ENCODE measurements at places on chromosomes 13 and 19.

DNA sequence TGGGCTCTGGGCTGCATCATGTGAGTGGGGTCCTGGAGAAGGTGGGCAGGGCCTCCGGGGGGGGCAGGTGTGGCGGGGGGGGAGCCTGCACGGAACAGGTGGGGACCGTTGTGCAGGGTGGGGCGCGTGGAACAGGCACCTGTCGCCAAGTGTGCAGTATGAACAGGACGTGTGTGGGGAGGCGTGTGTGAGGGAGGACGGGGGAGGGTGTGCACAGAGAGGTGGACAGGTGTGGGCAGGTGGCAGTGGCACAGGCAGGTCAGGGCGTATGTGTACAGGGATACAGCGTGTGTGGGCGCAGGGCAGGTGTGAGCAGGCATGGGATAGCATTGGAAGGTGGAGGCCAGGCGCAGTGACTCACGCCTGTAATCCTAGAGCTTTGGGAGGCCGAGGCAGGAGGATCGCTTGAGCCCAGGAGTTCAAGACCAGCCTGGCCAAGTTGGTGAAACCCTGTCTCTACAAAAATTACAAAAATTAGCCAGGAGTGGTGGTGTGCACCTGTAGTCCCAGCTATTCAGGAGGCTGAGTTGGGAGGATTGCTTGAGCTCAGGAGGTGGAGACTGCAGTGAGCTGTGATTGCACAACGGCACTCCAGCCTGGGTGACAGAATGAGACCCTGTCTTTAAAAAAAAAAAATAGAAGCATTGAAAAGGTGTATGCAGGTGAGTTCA lies 3.2 kb downstream of the PLK5 start:
- DNase-seq = no peak

DNA sequence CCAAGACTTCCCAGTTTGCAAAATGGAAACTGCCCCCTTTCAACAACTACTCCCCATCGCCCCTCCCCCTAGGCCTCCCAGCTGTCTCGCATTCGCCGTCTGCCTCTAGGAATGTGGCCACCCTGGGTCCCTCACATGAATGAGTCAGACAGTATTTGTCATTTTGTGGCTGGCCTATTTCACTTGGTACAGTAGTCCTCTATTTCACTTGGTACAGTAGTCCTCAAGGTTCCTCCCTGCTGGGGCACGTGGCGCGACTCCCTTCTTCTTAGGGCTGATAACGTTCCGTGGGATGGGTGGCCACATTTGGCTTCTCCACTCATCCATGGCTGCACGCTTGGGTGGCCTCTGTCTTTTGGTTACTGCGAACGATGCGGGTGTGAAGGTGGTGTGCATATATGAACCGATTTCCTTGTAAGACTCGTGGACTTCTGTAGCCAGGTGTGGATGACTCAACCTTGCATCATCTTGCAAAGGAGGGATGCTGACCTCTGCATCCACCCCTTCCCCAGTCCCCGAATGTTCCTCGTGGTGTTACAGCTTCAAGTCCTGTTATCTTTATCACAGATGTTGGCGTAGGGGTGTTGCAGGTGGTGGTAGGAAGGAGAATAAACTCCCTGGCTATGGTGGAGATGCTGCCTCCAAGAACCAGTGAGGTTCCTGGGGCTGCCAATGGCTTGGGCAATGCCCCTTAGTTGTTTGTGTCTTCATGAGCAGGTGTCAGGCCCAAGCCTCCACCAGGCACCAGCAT lies 112.1 kb upstream of the SOX1 start:
- DNase-seq = no peak

- DNase-seq = no peak
Measured at GRCh38 chr13:32211813-32212212, 103.3 kb downstream of the ZAR1L start.

- DNase-seq = no peak
Measured at GRCh38 chr19:12843999-12844732, 5.9 kb downstream of the MAST1 start.

DNA sequence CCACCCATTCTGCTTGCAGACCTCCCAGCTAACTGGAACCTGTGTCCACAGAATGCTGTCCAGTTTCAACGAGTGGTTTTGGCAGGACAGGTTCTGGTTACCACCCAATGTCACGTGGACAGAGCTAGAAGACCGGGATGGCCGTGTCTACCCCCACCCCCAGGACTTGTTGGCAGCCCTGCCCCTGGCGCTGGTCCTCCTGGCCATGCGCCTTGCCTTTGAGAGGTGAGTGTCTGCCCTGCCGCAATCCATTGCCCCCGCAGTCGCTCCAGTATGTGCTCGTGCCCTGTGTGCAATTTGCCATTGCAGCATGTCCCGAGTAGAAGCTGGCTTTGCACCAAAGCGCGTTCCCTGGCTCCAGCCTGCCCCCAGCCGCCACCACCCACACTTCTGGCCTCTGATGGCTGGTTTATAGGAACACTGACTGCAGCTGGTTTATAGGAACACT lies 41.9 kb downstream of the CERS4 start:
- DNase-seq = peak; percentile 88

GRCh38 chr19:7762719-7763293 lies at the start of gene CLEC4M:
CLEC4M (plus strand) TSS chr19:7763243; CDS start chr19:7763267, 24 bp downstream.
- no peak for DNase-seq

GRCh38 chr19:3344608-3345598 lies 21.5 kb upstream of the NFIC start:
- no peak for DNase-seq

DNA sequence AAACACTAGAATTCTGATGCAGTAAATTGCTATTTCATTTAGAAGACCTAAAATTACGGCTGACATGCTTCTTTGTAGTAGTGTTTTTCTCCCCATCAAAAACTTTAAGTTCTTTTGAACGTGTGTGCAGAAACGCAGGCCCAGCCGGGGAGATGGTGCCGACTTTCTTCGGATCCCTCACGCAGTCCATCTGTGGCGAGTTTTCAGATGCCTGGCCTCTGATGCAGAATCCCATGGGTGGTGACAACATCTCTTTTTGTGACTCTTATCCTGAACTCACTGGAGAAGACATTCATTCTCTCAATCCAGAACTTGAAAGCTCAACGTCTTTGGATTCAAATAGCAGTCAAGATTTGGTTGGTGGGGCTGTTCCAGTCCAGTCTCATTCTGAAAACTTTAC lies 98.3 kb downstream of the TNFRSF19 start:
- no peak for DNase-seq

- peak; percentile 70 for DNase-seq
Measured at GRCh38 chr19:17766543-17767131, 15.4 kb downstream of the FCHO1 start.

DNA sequence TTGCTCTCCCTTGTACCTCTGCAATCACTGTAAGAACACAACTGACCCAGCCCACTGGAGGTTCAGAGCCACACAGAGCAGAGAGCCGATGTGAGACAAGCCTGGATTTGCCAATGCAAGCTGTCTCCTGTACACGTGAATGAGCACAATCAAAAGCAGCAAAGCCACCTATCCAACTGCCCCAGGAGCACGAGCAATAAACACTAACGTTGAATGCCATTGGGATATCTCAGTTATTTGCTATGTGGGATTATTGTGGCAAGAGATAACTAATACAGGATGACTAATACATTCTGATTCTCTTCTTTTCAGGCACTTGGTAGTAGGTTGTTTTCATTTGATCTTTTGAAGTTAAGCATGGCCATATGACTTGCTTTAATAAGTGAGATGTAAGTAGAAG lies 85.2 kb upstream of the FAM216B start:
- no peak for DNase-seq

DNA sequence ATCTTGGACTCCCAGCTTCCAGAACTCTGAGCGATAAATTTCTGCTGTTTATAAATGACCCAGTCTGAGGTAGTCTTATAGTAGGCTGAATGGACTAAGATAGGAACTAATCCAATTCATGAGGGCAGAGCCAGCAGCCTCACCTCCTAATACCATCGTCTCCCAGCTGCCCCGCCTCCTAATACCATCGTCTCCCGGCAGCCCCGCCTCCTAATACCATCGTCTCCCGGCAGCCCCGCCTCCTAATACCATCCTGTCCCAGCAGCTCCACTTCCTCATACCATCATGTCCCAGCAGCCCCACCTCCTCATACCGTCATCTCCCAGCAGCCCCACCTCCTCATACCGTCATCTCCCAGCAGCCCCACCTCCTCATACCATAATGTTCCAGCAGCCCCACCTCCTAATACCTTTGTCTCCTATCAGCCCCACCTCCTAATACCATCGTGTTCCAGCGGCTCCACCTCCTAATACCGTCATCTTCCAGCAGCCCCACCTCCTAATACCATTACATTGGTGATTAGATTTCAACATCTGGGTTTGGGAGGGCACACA lies 2.4 kb upstream of the ARGLU1 start:
- peak; percentile 83 for DNase-seq

- DNase-seq = no peak
Measured at GRCh38 chr13:66430269-66430668, 799.9 kb downstream of the PCDH9 start.

DNA sequence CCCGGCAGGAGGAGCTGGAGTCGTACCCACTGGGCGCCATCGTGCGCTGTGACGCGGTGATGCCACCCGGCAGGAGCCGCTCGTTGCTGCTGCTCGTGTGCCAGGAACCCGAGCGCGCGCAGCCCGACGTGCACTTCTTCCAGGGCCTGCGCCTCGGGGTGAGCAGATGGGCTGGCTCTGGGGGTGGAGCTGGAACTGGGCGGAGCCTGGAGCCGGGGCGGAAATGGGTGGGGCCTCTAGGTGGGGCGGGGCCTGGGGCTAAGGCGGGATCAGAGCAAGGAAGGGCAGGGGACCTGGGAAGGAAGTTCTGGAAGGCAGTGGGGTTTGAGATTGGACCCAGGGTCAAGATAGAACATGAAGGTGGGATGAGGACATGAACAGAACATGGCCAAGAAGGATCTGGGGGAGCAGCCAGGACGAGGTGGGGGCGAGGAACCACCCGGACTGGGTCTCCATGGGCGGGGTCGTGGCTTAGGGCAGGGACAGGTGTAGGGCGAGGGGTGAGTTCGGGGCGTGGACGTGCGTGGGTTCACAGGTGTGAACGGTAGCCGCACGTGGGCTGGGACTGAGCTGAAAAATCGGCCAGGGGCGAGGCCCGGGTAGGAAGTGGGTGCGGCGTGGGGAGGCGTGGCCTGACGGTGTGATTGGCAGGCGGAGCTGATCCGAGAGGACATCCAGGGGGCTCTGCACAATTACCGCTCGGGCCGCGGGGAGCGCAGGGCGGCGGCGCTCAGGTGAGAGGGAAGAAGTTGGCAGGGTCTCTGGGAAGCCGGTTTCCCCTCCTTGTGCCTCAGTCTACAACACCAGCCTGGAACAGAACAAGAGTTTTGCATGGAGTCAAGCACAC lies 4.7 kb downstream of the EPS8L1 start:
- no peak for DNase-seq

DNA sequence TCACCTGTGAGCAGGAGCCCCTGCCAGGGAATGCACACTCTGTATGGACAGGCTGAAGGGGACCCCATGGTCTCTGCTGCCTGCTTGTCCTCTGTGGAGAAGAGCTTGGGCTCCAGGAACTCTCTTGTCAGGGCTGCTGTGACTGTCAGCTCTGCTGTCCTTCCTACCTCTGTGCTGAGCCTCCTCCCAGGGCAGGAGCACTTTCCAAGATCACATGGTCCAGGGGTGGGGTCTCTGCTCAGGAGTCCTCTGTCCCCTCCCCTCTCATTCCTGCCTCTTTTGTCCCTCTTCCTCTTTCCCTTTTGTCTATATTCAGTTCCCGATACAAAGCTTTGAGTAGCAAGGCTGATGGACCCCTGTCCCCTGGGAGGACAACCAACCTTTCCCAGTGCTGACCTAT lies at the start of gene CEACAM7:
TSS of gene CEACAM7 (minus strand) at position 173 of the 400 bp plus-strand sequence. CDS start at position 68, 105 bp downstream.
- DNase-seq = no peak

DNA sequence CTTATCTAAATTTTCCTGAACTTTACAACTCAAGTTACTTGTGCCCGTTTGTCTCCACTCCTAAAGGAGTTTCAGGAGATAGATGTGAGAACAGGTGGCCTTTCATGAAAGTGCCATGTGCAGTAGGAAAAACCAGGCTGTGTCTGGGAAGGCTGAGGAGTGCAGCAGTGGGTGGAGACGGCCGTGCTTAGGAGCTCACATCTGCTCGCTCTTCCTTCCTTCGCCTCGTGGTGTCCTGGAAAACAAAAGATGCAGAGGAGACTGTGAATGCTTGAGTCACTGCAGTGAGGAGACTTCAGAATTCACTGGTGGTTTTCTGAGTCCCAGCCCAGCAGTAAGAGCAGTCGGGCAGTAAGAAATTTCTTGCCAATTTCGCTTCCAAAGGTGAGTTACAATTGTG lies 138.4 kb upstream of the RNF113B start:
- no peak for DNase-seq

- peak; percentile 78 for DNase-seq
Measured at GRCh38 chr19:3360421-3361383, 5.7 kb upstream of the NFIC start.

DNA sequence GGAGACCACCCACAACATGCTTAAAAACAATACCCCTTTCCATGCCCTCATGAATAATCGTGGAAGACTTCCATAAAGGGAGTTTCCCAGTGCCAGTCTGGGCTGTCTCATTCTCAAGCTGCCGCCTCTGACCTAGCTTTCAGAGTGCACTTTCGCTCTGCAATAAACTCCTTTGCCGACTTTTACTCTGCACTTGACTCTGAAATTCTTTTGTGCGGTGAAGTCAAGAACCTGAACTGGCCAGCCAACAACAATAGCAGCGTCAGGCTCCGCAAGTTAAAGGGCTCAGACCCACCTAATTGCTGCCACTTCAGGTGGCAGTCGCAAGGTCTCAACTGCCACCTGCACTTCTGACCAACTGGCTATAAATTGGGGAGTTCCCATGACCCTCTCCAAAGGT lies 10.3 kb upstream of the LEUTX start:
- DNase-seq = no peak

DNA sequence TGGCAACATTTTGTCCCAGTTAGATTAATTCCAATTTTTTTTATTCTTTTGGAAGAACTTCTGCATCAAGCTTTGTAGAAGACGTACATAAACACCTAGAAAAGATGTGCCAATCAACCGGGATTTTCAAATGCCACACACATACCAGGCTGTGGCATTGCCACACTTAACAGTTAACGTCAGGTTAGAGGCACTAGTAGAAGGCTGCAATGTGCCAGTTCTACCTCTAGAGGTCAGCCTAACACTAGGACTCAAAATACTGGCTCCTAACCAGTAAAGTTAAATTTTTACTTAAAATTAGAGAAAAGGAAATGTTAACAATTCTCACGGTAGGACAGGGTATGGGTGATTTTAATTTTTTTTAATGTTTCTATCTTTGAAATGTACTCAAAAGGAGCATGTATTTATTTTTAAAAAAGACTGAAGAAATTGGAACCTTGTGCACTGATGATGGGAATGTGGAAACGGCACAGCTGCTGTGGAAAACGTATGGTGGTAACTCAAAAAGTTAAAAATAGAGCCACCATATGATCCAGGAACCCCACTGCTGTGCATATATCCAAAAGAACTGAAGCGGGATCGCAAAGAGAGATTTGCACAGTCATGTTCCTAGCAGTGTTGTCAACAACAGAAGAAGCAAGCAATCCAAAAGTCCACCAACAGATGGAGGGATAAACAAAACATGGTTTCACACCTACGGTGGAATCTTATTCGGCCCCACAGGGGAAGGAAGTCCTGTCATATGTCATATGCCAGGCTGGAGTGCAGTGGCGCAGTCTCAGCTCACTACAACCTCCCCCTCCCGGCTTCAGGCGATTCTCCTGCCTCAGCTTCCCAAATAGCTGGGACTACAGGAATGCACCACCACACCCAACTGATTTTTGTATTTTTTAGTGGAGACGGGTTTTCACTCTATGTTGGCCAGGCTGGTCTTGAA lies 30.3 kb downstream of the CRYL1 start:
- no peak for DNase-seq

GRCh38 chr19:40392894-40393517 lies 3.0 kb upstream of the HIPK4 start:
- DNase-seq = no peak

Data from tibial artery (tissue), 4 donors.